Coronary artery (tissue), 2 donors: ENCODE measurements at places on chromosomes 4 and X.

DNA sequence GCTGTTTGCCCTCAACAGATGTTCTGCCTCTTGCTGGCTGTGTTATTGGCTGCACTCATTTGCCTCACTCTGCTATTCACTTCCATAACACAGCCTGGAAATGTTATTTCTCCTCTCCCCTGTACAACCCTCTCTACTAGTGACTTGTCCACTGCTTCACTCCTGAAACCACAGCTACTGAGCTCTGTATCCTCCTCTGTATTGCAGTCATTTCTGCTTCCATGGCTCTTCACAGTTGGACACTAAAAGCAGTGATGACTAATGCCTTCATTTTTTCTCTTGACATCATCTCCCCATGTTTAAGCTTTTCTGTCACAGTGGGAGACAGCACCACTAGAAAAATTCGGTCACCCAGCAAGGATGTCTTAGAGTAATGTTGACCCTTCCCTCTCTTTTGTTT lies 123.0 kb upstream of the PPP1R2C start:
- no peak for DNase-seq

DNA sequence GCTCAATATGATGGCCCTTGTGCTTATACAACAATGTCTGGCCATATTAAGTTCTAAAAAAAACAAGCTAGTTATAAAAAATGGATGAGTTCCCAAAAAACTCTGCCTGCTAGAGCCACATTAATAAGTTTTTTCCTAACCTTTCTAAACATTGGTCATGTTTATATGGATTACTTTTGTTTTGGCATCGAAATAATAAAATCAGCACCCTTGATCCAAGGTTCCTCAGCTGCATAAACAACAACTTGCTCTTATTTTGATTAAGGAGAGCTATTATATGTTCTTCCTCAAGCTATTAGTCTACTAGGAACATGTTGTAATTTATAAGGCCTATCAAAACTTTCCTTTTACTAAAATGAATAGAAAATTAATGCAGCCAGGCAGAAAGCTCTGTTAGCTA lies 48.4 kb downstream of the UNC5C start:
- no peak for DNase-seq

- no peak for DNase-seq
These were observed 76.4 kb downstream of the TBC1D19 start for GRCh38 chr4:26660261-26660660.

DNA sequence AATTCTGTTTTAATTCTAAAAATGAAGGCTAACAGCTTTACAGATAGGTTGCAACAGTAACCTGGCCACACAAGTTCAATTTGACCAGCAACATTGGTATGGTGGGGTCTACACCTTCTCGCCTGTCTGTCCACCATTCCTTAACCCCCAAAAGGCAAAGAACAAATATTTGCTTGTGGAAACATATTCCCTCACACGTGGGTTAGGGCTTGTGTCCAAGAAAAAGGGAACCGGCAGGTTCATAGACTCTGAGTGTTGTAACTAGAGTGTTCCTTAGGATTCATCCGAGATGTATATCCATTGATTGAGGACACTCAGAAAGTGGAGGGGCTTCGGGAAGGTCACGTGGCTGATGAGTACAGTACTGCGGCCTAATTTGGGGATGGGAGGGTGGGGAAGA lies 54.1 kb downstream of the C4orf51 start:
- DNase-seq = no peak

DNA sequence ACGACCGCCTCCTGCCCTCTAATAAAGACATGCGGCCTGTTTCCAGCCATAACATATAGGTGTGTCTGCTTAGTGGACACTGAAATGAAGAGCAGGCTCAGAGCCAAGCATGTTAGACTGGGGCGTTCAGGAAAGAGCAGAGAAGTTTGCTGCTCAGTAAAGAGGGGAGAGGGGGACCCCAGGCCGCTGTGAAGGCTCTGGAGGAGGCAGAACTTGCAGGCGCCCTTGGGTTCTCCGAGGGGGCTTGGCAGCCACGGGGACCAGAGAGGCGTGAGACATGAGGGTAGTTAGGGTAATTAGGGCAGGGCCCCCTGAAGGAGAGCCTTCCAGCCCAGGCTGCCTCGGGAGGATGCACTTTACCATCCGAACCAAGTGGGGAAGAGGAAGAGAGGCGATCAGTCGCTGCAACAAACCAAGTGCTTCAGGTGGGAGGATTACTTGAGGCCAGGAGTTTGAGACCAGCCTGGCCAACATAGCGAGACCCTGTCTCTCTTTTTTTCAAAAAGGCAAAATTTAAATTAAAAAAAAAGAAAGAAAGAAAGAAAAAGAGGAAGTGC lies 46.6 kb upstream of the CDKN2AIP start:
- no peak for DNase-seq

GRCh38 chrX:155023907-155024833 lies 1.6 kb upstream of the F8 start:
- DNase-seq = no peak

GRCh38 chrX:39459952-39460351 lies 637.8 kb downstream of the BCOR start:
- no peak for DNase-seq
